Esophagus squamous epithelium (tissue), 5 donors: ENCODE measurements at places on chromosomes 2 and 18.

DNA sequence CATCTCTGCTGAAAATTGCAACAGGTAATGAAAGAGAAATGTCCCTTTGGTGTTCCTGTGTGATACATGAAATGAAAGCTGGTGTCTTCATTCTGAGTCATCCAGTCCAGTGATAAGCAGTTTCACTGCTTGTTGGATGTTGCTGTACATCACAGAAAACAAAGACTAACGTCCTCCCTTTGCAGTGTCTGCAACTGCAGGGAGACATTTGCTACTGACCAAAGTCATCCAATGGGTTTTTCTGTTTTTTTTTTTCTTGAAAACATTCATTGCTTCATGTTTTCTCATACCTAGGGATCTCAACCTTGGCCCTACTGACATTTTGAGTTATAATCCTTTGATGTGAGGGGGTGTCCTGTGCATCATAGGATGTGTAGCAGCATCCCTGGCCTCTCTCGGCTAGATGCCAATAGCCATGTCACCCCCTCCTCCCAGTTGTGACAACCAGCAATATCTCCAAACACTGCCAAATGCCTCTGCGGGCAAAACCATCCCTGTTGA, 63.6 kb upstream of the FZD5 start:
- DNase-seq, result no peak
- H3K36me3 ChIP-seq, result no peaks in the 10 kb centered on the region
- peaks cover 12% of the 10 kb centered on the region for H3K4me1 ChIP-seq
- H3K27ac ChIP-seq, result no peak overlapping the region
- H3K27me3 ChIP-seq, result no peaks in the 10 kb centered on the region

GRCh38 chr2:19226386-19226785, 132.0 kb downstream of the OSR1 start:
- no peaks in the 10 kb centered on the region for H3K36me3 ChIP-seq
- DNase-seq, result no peak
- H3K4me1 ChIP-seq, result peaks cover 6% of the 10 kb centered on the region
- no peak overlapping the region for H3K4me3 ChIP-seq
- H3K27ac ChIP-seq, result no peak overlapping the region

DNA sequence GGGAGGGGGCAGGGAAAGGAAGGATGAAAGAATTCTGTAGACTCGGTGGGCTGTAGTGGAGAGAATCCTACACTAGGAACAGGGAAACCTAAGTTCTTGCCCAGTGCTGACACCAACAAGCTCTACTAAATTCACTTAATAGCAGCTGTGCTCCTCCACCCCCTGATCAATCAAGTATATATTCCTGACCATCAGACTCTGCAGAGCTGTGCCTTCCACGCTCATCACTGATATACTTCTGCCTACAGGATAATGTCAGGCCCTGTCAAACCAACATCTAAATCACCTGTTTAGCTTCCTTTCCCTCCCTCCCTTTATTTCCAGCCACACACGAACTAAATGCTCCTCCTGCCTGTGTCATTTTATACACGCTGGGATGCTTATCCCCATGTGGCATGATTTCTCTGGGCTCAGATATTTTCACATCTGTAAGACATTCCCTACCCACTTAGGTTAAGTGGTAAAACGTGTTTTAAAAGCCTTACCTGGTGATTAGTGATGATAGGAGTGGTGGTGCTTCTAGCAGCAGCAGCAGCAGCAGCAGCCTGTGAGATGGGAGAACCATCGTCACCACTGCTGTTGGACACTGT, 301.9 kb downstream of the LRRTM1 start:
- H3K27ac ChIP-seq, result no peak overlapping the region
- H3K27me3 ChIP-seq, result no peaks in the 10 kb centered on the region
- H3K36me3 ChIP-seq, result no peaks in the 10 kb centered on the region

- DNase-seq, result no peak
- H3K27me3 ChIP-seq, result no peaks in the 10 kb centered on the region
Observed at GRCh38 chr2:156466739-156467405, 30.7 kb downstream of the GPD2 start.

GRCh38 chr18:48915626-48916425, 34.9 kb downstream of the SMAD7 start:
- H3K4me1 ChIP-seq, result no peaks in the 10 kb centered on the region
- H3K27me3 ChIP-seq, result no peaks in the 10 kb centered on the region
- H3K27ac ChIP-seq, result no peak overlapping the region
